ENCODE measurements at places on chromosomes 4 and X.

GRCh38 chrX:132918523-132918922 is 39.9 kb downstream of the HS6ST2 start:
- DNase-seq, result no peak

GRCh38 chr4:110501826-110502225 is 25.9 kb downstream of the ENPEP start:
- DNase-seq, result no peak

GRCh38 chrX:3403748-3404147 is 57.3 kb upstream of the MXRA5 start:
- DNase-seq, result no peak

DNA sequence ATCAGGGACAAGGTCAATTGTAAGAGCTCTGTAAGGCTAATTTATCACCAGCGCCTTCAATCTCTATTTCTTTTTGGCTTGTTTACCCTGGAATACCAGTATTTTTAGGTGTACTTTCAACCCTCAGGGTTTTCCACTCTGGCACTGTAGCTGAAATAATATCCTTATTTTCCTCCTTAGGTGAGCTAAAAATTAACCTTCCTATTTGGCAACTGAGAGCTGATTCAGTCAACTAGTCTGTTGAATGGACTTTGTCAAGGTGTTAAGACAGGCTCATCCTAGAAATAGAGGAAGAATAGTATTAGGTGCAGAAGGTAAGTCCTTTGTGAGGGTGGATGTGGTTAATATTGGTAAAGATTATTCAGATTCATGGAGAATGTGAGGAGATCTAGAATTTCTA is 101.3 kb upstream of the BANK1 start:
- no peak for DNase-seq

GRCh38 chrX:153595859-153596857 is 2.8 kb downstream of the CCNQ start:
- DNase-seq, result no peak

GRCh38 chr4:121070696-121071639 is 1.4 kb downstream of the NDNF start:
- no peak for DNase-seq

- no peak for DNase-seq
Measured at GRCh38 chr4:32087211-32087610, 1367.0 kb downstream of the PCDH7 start.

DNA sequence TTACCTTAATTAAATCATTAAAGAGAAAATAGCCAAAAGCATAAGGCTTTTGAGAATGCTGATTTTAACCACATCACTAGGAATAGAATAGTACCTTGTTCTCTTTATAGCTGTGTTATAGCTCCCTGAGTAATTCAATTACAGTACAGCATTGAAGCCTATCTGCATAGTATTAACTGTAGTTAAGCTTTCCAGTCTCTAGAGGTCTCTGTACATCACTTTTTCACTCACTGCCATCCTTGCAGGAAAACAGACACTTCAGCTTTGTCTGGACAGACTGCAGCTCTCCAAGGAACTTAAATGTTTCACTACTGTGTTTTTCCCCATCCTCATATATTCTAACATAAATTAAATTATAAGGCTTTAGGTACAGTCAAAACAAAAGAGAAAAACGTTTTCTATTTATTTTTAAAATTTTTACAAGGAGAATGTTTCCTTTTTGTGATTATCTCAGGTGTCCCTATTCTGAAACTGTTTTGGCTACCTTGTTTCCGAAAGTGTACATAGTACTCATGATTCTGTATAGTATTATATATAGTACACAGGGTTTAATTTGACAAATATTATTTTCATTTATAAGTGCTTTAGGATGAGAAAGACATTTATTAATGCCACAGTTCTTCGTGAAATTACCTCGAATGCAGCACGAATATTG is 407.9 kb downstream of the PCDH18 start:
- no peak for DNase-seq

DNA sequence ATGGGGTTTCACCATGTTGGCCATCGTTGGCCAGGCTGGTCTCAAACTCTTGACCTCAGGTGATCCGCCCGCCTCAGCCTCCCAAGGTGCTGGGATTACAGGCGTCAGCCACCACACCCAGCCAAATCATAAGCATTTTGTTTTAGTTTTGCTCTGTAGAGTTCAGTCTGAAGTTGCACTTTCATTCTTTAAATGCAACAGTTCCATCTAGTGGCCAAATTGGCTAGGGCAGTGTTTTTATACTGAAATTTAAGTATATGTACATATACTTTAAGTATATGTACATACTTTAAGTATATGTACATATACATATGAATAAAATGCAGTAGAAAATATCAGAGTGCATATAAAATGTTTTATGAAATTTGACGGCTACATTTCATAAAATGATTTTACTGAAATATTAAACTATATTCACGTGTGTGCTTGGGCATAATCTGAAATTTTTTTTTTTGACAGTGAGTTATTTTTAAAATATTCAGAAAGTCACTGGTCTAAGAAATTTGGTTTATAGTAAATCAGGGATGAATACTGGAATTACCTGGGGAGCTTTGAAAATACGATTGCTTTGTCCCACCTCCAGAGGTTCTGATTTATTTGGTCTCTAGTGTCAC is 145.5 kb downstream of the NWD2 start:
- DNase-seq, result no peak

DNA sequence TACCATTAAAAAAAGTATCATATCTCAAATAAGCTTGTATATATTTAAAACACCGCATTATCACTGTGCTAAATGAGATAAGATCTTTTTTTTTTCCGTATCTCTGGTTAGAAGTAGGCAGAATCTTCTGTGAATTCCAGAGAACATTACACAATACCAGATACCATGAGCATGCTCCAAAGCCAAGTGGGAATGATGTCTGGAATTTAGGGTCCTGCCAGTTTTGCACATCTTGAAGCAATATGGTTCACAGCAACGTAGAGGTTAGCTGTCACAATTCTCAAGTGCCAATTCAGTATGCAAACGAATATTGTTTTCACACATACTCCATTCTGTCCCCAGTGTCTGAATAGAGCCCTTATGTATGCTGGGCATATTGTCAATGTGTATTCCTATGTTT is 127.5 kb upstream of the NEIL3 start:
- DNase-seq, result no peak

DNA sequence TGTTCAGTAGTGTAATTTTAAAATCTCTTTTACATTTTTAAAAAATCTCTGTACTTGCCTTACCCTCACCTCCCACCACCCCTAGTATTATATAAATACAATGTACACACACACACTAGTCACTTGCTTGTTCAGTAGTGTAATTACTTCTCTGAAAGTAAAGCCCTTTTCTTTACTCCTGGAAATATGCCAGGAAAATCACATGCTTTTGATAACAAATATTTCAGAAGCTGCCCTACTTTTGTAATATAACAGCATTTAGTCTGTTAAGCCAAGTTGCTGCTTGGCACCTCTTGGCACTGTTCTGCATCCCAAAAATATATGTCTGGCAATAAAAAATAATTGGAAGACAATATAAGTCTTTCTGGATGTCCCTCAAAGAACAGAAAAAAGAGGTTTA is 172.8 kb upstream of the APOOL start:
- no peak for DNase-seq

GRCh38 chr4:170775851-170776250 is 686.1 kb upstream of the AADAT start:
- DNase-seq, result no peak

- DNase-seq, result no peak
Measured at GRCh38 chr4:118783887-118784286, 52.0 kb downstream of the SEC24D start.

- no peak for DNase-seq
Measured at GRCh38 chr4:89489338-89489771, 181.8 kb upstream of the GPRIN3 start.

- no peak for DNase-seq
Measured at GRCh38 chrX:17529151-17529745, 154.2 kb downstream of the NHS start.

DNA sequence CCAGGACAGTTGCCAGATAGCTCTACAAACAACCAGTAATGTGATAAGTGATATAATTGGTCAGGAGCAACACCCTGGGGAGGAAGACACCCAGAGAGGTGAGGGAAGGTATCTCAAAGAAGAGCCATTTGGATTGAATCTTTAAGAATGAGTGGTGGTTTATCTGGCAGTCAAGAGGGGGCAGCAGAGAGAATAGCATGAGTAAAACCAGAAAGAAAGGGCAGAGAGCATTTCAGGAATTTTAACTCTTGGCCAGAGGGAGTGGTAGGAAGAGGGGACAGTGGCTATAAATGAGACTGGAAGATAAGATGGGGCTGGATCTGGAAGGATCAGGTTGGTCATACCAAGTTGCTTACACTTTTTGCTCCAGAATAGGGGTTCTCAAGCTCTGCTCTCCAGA is 5.9 kb upstream of the SEPTIN6 start:
- DNase-seq, result no peak

GRCh38 chr4:151658959-151659600 is 101.7 kb downstream of the GATB start:
- no peak for DNase-seq

- no peak for DNase-seq
Measured at GRCh38 chr4:48103483-48104139, 30.4 kb downstream of the TXK start.

GRCh38 chr4:126552321-126552720 is 1080.4 kb upstream of the INTU start:
- DNase-seq, result no peak

GRCh38 chr4:184024637-184025036 is 119.5 kb downstream of the STOX2 start:
- DNase-seq, result no peak

Data from stimulated activated CD4-positive, alpha-beta T cell treated with anti-CD3 and anti-CD28 coated beads, Interleukin-1b, Interleukin-23, amount 100 ng/mL, for 1 hour (primary cell).